NCI-H524 (cell line): ENCODE measurements at places on chromosomes 2 and 18.

DNA sequence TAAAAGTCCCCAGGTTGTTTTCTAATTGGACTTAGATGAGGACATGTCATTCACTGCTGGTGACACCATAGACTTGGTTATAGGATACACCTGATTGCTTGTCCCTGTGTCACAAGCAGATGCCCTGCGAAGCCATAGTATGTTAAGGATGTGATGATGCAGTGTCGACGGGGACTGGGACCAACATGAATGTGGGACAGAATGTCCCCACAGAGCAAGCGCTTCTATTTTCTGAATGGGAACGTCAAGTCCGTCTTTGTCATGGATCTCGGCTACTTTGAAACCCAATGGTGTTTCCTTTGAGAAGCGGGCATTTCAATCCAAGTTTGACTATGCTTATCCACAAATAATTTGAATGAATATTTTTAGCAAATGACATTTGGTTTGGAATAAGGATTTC lies 2.1 kb downstream of the GCG start:
- DNase-seq: no peak

- DNase-seq: peak; percentile 25
Observed at GRCh38 chr18:26575865-26576217, 27.5 kb upstream of the KCTD1 start.

DNA sequence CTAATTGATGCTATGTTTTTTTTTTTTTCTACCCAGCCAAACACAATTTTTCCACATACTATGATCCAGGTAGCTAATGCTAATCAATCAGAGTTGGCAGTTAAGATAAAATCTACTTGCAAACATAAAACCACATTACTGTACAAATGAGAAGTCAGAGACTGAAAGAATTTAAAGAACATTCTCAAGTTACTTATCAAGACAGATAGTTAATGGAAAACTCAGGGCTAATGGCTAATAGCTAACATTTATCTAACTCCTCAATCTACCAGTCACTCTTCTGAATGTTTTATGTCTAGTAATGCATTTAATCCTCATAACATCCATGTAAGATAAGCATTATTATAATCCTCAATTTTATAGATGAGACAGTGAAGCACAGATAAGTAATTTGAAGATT lies 537.6 kb upstream of the SETBP1 start:
- DNase-seq: no peak

DNA sequence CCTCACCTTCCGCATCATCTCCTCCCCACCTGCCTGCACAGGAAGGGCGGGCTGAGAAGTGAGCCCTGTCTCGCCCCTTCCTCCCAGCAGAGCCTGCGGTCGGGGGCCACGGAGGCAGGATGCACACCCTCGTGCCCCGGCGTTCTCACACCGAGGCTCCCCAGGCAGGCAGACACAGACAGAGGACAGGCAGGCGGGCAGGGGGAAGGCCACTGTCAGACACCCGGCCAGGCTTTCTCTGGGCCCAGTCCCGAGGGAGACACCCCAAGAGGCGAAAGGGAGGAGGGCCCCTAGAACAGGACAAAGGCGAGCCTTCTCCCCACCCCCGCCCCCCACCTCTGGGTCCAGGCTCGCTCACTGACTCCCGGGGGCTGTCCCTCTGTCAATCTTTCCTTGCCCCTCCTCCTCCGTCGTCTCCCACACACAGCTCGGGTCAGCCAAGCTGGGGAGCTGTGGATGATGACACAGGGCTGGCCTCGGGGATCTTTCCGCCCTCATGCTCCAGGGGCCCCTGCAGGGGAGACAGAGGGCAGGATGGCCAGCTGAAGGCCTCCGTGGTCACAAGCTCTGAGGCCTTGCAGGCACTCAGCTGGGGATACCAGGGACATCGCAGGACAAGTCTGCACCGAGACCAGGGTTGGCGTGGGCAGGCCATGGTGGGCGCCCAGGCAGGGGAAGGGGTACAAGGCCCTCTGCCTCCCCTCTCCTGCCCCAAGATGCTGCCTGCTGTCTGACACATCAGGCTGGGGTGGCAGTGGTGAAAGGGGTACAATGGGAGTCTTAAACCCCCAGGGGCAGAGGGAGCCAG lies 24.9 kb downstream of the BIN1 start:
- DNase-seq: no peak

GRCh38 chr18:6677086-6677485 lies 52.4 kb upstream of the ARHGAP28 start:
- no peak for DNase-seq

DNA sequence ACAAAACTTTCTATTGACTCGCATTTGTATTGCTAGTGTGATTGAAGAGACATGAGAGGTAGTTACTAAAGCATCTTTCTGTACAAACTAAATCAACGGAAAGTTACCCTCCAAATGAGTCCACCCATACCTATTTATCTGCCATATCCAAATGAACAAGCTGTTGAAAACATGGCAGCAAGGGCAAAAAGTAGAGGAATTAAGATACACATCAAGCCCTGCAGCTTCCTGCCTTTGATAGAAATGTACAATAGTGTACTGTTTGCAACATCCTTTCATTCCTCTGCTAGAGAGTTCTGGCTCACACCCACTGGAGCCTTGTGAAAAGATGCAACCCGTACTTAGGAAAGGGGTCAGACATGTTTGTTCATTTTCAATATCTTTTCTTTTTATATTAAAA lies 122.5 kb downstream of the ERBB4 start:
- DNase-seq: no peak

GRCh38 chr18:62329691-62330454 lies 4.8 kb downstream of the TNFRSF11A start:
- no peak for DNase-seq

- DNase-seq: no peak
Observed at GRCh38 chr2:228675646-228676045, 494.2 kb upstream of the SPHKAP start.

GRCh38 chr2:121071034-121071504 lies 213.9 kb downstream of the TFCP2L1 start:
- peak; percentile 54 for DNase-seq

DNA sequence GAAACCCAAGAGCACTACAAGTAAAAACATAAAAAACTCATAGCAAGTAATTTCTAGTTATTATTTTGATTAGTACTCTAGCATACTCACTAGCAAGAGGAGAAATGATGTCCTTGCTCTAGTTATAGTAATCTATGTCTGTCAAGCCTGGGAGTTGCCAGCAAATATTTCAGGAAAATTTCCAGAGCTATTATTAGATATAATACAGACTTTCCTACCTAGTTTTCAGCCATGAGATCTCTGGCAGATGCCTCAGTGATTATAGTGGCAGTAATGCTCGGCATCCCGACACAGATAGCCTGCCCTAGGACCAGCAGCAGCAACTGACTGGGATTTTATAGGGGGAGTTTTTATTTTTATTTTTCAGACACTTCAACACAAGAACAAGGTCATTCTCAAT lies 224.4 kb downstream of the ZNF385B start:
- DNase-seq: no peak

DNA sequence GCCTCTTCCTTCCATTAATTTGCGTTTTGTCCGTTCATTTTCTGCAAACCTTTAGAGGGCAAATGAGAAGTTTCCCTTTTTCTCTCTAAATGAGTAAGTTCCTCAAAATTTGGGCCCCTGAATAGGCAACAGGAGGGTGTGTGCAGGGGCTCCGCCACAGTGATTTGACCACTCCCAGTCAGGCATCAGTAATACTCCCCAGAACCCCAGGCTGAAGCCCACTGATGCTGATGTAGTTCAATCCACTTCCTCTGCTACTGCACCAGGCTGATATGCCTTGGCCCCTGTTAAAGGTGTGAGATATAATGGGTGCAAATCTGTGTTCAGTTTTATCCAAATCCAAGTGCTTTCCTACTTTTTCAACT lies 1150.0 kb downstream of the RPIA start:
- no peak for DNase-seq

DNA sequence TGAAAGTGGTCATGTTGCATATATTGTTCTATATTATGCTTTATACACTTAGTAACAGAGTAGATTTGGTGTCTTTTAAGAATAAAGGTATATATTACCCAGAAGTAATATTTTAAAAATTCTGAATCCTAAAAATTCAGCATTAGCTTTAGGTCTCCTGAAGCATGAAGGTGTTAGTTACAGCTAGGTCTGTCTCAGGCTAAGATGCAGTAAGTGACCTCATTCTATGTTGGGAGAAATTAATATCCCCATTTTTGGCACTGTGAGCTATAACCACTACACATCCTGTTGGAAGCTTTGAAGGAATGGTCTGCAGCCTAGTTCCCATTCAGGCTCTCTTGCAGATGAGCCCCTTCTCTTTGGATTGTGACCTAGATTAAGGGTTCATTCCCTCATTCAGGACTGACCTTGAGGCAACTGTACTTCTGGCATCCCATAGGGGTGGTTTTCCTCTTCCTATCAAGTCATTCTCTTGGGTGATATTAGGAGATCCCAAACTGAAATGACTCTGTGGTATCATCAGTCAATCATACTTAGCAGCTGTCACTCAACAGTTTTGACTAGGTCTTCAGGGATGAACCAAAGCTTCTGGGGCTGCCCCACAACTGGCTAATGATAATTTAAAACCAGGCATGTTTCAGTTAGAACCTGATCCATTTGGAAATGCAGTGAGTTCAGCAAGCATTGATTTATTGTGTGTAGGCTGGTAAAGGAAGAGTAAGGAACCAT lies 117.7 kb downstream of the GPD2 start:
- no peak for DNase-seq
